ENCODE measurements at places on chromosomes 12 and 14.

- DNase-seq, result no peak
Observed at GRCh38 chr12:25557830-25558436, 4.8 kb upstream of the LMNTD1 start.

- no peak for DNase-seq
Observed at GRCh38 chr12:28882444-28882843, 266.6 kb upstream of the FAR2 start.

DNA sequence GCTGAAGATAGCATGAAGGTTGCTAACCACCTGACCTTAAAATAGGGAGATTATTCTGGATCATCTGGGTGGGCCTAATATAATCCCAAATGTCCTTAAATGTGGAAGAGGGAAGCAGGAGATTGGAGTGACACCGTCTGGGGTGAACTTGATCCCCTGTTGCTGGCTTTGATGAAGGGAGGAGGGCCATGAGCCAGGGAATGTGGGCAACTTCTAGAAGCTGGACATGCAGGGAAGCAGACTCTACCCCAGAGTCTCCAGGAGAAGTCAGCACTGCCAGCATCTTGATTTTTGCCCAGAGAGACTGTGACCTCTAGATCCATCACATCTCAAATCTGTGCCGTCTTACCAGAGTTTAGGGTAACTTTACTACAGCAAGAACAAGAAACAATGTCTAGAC is 9.2 kb upstream of the KRT5 start:
- no peak for DNase-seq

DNA sequence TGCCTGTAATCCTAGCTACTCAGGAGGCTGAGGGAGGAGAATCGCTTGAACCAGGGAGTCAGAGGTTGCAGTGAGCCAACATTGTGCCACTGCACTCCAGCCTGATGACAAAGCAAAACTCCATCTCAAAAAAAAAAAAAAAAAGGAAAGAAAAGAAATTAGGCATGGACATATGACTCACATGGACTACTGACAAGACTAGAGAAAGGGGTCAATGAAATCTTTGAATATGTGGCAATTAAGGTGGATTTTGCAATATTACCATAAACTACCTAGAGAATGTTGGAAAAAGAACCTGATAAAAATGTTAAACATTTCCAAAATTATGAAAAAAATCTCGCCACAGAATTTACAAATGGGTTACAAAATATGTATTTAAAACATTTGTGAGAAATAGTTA is 873.6 kb downstream of the C12orf50 start:
- no peak for DNase-seq

- DNase-seq, result no peak
Observed at GRCh38 chr14:60845523-60845922, 111.0 kb downstream of the MNAT1 start.

All from esophagus squamous epithelium (tissue), 5 donors.